T-cell (primary cell): ENCODE measurements at places on chromosomes 5 and 9. TPM values are rescaled to one million over a fixed set of nuclear protein-coding genes. Genes with fewer than 3 reads are reported as not detected.

Gene PAEP
- total RNA-seq, result not detected

Gene HBEGF
- 2.1 TPM for total RNA-seq

Gene PCSK5
- total RNA-seq, result 12.7 TPM

Gene ANKRD31
- total RNA-seq, result 1.3 TPM

Gene TEX48
- not detected for total RNA-seq

Gene C5orf47
- not detected for total RNA-seq

Gene HABP4
- total RNA-seq, result 18.2 TPM

Gene INSL4
- total RNA-seq, result not detected
